Sciatic nerve (tissue), 2 donors: ENCODE measurements at places on chromosomes 5 and 9. TPM values are rescaled to one million over a fixed set of nuclear protein-coding genes. Genes with fewer than 3 reads are reported as not detected.

The ZNF454 gene
- 4.7 TPM for total RNA-seq

The SPATA6L gene
- total RNA-seq = 4.3 TPM

The LIX1 gene
- not detected for total RNA-seq

The FTMT gene
- total RNA-seq = not detected

- no peak for DNase-seq
Observed at GRCh38 chr9:115008536-115009270, 78.3 kb upstream of the TNFSF8 start.

GRCh38 chr9:8255850-8256249 is 456.3 kb upstream of the DMAC1 start:
- DNase-seq = no peak
